Caki2 (cell line): ENCODE measurements at places on chromosomes 5 and 9.

GRCh38 chr5:69329905-69330489, 2.6 kb downstream of the CCDC125 start:
- peak; percentile 6 for DNase-seq

DNA sequence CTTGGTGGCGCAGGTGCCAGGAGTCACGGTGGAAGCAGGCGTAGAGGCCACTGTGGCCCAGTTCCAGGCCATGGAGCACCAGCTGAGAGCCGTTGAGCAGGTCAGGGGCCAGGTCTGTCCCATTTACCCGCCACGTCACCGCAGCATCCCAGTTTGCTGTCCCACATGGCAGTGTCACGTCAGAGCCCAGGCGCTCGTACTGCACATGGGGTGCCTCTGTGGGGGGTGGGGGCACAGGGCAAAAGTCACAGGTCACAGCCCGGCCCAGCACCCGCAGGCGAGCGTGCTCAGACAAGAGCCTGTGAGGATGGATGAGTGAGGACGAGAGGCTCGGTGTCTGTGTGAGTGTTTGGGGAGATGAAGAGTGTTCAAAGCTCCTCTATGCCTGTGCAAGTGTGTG, 24.9 kb downstream of the CNTFR start:
- no peak for DNase-seq

DNA sequence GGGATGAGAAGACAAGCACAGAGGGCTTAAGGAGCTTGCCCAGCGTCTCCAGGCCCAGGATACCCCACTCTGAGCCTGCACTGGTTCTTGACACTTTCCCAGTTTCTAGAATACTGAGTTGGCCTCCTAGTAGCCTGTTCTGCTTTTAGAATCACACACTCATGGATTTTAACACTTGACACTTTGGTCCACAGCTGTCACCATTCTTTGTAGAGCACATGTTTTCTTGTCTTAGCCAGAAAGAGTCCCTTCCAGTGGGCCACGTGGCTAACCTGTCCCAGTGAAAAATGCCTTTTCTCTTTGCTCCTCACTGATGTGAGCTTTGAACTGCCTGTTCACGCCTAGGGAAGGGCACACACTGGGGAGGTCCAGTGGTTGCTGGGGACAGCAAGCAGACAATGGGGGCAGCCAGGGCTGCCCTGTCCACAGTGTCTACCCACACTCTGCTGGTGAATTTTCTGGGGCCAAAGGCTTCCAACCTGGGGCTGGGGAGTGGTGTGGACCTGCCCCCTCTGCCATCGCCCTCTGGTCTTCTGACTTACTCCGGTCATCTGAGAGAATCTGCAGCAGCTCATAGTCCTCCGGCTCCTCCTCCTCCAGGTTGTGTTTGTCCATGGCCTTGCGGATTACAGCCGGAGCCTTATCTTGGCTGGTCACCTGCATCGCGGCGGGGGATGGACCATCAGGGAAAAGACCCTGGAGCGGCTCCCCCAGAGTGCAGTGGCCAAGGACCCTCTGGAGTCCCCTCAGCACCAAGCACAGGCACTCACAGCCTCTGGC, 21.1 kb downstream of the RALGDS start:
- DNase-seq, result no peak

GRCh38 chr5:74412066-74412465, 228.5 kb downstream of the ENC1 start:
- no peak for DNase-seq
